ENCODE measurements at places on chromosomes 4 and X.
A peak's percentile ranks its signal among the peaks of the same experiment; 100 is the strongest.

DNA sequence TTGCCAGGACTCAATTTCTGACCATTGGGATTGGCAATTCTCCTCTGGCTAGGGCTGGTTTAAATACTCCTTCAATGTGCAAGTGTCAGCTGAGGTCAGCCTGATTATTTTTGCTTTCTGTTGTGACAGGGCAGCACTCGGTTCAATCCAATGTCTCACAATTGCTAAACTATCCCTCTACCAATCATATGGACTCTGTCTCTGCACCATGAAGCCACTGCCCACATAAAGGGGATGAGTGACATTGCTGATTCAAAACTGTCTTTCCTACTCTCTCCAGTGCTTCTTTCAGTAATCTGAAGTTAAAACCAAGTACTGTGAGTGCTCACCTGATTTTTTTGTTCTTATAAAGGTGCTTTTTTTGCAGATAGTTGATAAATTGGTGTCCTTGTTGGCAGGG is 1030.7 kb downstream of the GLUD2 start:
- no peak for DNase-seq

DNA sequence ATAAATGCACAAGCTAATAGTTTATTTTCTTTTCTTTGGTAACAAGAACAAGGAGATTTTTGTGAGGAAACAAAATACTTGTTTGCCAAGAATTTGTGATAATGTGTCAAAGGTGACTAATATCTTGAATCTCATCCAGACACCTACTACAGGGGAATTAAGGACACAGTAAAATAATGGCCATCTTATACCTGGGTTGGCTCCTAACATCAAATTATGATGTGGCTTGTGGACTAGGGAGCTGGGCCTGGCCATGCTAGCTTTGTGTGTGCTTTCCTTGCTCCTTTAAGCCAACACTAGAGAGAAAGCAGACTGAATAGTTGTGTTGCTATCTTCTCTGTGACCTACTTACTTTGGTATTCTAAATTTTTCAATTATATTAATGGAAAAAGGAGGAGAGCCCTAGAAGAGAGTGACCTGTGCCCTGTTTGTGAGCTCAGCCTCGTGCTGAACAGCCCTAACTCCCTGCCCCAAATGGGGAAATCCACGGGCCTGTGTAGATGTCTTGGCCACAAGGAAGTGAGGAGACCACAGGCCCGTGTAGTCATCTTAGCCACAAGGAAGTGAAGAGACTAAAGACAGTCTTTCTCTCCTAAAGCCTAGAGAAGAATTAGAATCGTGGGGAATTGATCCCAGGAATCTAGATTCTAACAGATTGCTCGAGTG is 23.3 kb downstream of the ARHGAP24 start:
- no peak for DNase-seq

DNA sequence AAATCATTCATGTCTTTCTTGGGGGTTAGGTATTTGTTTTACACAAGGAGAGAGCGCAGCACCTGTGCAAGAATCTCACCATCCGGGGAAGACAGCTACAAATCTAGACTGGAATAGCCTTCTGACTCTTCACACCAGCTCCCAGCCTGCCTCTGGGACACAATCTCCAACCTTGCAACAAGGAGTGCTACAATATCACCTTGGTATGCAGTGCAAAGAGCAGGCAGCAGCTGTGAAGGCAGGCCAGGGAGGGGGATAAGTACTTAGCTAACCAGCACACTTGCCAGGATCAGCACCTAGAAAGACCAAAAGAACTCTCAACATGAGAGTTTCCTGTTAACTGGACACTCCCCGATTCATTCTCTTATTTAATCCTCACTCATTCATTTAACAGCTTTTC is 235.3 kb downstream of the AR start:
- no peak for DNase-seq

GRCh38 chr4:130812117-130812765 is 1716.3 kb downstream of the C4orf33 start:
- DNase-seq, result no peak

DNA sequence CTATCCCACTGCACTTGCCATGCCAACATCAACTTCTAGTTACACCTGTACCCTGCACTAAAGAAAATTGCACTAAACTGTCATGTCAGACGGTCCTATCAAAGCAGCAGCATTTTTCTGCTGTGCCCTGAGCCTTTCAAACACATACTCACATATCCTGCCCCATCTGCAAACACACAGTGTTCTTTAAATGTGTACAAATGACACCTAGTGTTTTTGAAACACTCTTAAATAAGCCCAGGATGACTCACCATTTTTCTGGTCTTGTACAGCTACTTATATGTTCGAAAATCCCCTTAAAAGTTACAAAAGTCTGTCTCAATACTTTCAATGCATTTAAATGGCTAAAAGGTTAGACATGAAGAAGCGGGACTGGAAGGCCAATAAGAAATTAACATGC is 346.7 kb upstream of the PPARGC1A start:
- DNase-seq, result no peak

GRCh38 chr4:159141193-159141592 is 38.3 kb downstream of the RAPGEF2 start:
- DNase-seq, result no peak

- DNase-seq, result no peak
Measured at GRCh38 chr4:113368056-113368455, 318.6 kb downstream of the ANK2 start.

DNA sequence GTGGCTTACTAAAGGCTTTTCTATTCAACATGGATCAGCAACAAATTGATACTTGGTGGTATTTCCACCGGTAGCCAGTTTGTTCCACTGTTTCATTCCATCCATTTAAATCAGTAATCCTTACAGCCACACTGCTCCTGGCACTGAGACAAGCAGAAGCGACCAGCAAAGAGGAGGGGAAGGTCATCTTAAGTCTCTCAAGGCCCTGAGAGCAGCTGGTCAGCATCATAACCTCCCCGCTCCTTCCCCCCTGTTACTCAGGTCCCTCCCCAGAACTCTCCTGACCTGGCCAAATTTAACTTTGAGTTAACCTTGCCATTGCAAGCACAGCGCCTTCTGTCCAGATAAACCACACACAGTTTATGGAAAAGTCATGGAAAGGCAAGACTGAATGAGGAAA is 331.3 kb upstream of the KLF3 start:
- no peak for DNase-seq

GRCh38 chr4:8897251-8898167 is 25.9 kb upstream of the HMX1 start:
- no peak for DNase-seq

GRCh38 chrX:110408949-110409588 is 50.4 kb downstream of the RTL9 start:
- DNase-seq, result no peak

GRCh38 chr4:163967263-163967662 is 472.8 kb downstream of the TMA16 start:
- no peak for DNase-seq

DNA sequence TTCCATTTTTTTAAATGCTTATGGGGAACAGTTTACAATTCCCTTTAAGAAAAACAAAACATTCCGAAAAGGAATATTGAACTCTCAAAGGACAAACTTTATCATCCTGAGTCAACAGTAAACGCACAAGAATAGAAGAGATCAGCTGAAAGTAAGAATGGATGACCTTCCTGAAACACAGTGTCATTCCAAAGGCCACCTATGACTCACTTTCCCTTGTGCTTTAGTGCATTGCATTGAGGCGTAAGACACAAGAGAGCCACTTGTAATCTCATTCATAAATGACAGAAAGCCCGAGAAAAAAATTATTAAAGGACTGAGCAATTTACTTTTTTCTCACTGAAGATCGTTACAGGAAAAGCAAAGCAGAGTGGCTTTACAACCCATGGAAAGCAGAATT is 1062.4 kb upstream of the DIAPH2 start:
- DNase-seq, result no peak

GRCh38 chr4:94577136-94577535 is 125.4 kb downstream of the PDLIM5 start:
- DNase-seq, result peak; percentile 15

- no peak for DNase-seq
Measured at GRCh38 chrX:135170877-135171519, at the start of gene CT55. CT55 (minus strand) TSS chrX:135171398; CDS start chrX:135171171, 227 bp downstream.

DNA sequence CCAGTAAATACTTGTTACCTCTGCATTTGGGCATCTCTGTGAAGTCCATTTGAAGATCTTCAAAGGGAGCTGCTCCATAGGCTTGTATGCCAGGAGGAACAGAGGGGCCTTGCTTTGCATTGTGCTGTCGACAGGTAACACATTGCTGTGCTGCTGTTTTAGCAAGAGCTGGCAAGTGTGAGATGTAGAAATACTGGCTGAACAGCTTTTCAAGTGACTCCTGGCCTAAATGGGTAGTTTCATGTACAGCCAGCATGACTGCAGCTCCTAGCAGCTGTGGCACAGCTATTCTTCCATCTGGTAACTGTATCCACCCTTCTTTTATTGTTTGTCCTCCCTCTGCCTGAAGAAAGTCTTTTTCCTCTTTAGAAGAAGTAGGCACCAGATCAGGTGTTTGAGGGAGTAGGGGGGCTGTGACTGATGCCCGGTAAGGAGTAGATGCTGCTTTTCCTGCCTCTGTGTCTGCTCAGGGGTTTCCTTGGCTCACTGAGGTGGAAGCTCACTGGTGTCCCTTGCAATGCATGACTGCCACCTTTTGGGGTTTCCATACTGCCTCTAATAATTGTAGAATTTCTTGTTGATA is 965.3 kb downstream of the CCSER1 start:
- DNase-seq, result no peak

- DNase-seq, result no peak
Measured at GRCh38 chrX:54818221-54818620, 10.7 kb downstream of the MAGED2 start.

DNA sequence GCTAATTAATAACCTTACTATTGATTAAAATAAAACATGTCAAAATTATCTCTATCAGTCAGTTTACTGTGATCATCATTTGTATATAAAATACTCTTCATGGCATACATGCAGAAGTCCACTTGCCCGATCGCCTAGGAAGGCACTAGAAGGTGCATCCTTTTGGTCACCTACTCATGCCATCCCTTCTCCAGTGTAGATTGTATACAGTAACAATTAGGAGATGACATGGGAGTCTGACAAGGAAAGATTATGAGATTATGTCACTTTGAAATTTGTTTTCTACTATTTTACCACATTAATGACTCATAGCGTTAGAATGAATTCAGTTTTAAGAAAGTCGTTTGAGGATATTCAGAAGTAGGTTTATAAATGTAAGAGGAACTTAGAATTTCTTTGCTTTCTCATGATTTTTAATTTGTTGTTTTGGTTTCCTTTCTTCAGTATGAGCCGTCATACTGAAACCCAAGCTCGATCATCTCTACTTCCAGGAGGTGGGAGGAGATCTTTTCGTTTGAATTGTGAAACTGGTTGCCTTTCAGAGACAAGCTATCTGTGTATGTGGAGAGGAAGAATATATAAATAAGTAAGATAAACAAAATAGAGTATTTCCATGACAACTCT is 51.1 kb upstream of the UNC5C start:
- no peak for DNase-seq

DNA sequence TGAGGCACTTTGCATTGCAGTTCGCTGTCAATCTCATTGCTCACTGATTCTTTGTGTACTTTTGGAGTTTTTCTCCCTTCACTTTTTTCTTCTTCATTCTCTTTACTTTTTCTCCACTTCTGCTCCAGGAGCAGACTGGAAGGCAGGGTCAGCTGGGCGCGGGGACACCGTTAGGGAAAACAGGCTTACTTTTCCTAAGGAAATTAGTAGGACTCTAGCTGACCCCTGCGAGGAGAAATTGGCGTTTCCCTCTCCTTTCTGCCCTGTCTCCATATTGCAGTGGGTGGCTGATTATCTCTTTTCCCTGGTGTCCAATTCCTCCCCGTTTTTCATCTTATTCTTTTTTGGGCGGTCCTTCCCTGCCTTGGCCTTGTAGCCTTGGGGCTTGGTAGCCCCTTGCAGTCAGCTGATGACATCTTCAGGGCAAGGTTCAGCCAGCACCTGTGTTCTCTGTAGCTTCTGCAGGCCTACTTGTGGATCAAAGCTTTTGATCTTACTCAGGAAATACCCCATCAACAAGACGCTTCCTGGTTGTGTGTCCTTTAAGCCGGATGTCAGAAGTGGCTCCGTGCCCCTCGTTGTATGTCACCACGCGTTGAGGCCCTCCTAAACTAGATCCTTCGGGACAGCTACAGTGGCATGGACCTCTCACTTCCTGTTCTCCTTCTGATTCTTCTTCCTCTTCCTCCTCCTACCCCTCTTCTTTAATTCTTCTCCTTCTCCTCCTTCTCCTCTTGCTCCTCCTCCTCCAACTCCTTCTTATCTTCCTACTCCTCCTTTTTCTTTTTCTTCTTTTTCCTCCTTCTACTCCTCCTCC is 36.1 kb downstream of the NBDY start:
- no peak for DNase-seq

DNA sequence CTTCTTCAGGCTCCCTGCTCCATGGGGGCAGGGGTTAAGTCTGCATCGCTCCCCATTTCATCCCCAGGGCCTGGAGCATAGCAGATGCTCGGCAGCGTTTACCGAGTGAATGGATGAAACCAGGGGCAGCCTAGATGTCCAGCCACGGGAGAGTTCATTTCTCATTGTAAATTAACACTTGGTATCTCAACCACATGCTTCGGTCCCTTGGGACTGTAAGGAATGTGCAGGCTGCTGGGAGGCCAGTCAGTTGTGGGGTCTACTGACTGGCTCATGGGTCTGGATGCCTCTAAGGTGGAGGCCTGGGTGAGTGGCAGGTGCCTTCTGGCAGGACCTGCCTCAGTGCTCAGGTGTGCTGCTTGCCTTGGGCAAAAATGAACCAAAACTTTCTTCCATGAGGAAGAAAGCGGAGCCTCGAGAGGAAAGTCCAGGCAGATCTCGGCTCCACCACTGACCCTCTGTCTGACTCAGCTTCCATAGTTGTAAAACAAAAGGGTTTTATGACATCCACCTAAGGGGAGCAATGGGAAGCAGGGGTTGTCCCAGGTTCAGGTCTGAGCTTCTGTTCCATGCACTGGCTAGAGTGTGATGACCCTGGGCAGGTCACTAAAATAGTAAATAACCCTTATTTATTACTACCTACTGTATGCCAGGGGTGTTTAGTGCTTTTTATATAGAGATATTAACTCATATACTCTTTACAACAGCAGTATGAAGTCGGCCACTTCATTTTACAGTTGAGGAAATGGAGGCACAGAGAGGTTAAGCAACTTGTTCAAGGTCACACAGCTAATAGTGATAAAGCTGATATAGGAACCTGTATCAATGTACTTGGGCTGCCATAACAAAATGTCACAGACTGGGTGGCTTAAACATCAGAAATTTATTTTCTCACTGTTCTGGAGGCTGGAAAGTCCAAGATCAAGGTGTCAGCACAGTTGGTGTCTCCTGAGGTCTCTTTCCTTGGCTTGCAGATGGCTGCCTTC is 144.3 kb upstream of the STX18 start:
- DNase-seq, result no peak

- DNase-seq, result no peak
Measured at GRCh38 chr4:186291256-186291890, 25.4 kb downstream of the F11 start.

GRCh38 chr4:134708616-134709015 is 507.0 kb upstream of the PABPC4L start:
- no peak for DNase-seq

DNA sequence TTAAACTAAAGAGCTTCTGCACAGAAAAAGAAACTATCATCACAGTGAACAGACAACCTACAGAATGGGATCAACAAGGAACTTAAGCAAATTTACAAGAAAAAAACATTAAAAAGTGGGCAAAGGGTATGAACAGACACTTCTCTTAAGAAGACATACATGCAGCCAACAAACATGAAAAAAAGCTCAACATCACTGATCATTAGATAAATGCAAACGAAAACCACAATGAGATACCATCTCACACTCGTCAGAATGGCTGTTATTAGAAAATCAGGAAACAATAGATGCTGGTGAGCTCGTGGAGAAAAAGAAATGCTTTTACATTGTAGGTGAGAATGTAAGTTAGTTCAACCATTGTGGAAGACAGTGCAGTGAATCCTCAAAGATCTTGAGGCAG is 27.8 kb downstream of the PAPSS1 start:
- no peak for DNase-seq

- no peak for DNase-seq
Measured at GRCh38 chrX:17818726-17819125, 42.4 kb downstream of the RAI2 start.
